ENCODE measurements at places on chromosomes 6 and 20.
A peak's percentile ranks its signal among the peaks of the same experiment; 100 is the strongest.

DNA sequence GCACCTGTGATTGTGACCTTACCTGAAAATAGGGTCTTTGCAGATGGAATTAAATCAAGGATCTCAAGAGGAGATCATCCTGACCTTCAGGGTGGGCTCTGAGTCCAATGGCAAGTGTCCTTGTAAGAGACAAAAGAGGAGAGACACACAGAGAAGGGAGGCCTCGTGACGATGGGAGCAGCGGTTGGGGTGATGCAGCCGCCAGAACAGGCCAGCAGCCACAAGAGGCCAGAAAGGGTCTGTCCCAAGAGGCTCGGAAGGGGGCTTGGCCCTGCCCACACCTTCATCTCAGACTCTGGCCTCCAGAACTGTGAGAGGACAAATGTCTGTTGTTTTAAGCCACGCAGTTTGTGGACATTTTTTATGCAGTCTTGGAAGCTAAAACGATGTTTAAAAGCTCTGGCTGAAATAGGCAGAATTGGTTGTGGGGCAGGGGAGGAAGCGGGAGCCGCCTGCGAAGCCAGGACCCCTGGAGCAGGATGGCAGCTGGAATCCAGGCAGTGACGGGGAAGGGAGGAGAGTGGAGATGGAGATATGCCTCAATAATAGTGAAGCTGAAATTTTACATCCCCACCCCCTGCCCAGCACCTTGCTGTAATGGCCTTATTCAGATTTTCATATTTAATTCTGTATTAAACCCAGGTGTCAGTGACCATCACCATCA lies 216.4 kb downstream of the ANKRD60 start:
- DNase-seq, result no peak

- DNase-seq, result no peak
Measured at GRCh38 chr20:12113468-12114371, 196.0 kb downstream of the BTBD3 start.

GRCh38 chr20:63498960-63499337 lies at the start of gene EEF1A2:
Gene EEF1A2, minus strand, starts transcription at chr20:63499083. Its CDS starts 1,320 bp downstream, at chr20:63497763.
- DNase-seq, result no peak

DNA sequence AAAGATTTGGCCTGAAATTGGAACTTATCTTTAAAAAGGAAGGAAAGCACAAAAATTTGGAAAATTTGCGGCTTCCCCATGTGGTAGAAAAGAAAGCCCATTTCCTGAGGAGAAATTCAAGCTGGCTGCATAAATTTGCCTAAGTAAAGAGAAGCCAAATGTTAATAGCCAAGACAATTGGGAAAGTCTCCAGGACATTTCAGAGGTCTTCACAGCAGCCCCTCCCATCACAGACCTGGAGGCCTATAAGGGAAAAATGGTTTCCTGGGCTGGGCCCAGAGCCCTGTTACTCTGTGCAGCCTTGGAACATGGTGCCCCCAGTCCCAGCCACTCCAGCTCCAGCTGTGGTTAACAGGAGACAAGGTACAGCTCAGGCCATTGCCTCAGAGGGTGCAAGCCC lies 736.5 kb downstream of the HACE1 start:
- no peak for DNase-seq

- DNase-seq, result no peak
Measured at GRCh38 chr6:17115251-17116116, 13.6 kb downstream of the STMND1 start.

- no peak for DNase-seq
Measured at GRCh38 chr6:128500014-128500413, 20.4 kb downstream of the PTPRK start.

DNA sequence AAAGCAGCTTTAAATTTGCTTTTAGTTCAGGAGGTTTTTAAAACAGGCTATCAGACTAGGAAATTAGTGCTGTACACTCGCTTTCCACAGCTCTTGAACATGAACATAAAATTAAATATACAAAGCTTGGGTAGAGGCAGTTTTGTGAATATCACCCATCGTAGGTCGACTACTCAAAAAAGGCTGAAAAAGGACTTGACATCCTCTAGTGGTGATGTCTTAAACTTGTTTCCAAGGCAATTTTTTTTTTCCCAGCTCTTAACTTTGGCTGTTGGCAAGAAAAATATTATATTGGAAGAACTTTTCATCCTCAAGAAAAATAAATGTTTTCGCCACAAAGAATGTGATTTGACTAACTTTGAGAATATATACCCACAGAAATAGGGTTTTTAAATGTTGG lies 2.9 kb downstream of the MAP7 start:
- peak; percentile 23 for DNase-seq

DNA sequence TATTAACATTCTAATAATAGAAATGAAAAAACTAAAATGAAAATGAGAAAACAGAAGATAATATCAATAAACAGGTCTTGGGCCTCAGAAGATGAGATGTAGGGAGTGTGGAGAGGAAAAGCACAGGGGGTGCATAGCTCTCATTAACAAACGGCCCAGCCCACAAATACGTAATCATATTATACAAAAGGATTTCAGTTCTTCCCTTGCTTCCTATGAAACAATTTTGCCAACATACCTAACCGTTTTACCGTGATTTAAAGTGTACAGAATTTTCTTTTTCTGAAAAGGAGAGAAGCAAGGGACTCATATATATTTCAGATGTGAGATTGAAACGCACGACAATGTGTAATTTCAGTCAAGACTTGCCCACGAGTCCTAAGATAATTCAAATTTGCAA lies 136.0 kb downstream of the HFE start:
- peak; percentile 23 for DNase-seq

DNA sequence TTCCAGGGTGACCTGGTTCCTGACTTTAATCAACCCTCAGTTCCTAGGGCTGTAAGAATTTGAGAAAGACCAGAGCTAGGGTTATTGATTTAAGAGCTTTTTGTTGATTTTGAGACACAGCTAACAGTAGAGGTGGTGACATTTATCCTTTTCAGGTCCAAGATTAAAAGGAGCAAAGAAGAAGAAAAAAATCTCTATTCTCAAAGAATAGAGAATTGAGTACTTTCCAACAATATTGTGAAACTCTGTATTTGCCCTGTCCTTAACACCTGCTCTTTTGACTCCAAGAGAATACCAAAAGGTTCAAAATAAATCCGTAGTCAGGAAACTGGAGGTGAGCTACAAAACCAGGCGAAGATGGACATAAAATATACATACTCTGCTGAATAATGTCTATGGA lies 7.3 kb downstream of the PAQR8 start:
- no peak for DNase-seq

DNA sequence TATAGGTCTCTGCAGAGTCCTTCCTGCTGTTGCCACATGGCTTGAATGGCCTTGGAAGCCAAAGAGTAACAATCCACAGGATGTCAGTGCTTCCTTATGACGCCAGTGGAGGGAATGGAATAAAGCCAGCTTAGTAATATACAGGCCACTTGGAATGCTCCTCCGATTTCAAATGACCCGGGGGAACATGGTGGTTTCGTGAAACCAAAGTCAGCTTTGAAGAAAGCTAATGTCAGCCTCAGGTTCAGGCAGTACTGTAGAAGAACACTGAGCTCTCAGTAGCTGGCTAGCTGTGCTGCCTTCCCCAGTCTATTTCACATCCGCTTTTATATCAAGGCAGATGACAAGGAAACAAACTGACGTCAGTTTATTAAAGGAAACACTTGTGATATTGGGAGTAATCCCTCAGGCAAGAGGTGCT lies 189.1 kb downstream of the DTNBP1 start:
- no peak for DNase-seq

- DNase-seq, result no peak
Measured at GRCh38 chr6:158431560-158431959, 119.3 kb downstream of the TULP4 start.

DNA sequence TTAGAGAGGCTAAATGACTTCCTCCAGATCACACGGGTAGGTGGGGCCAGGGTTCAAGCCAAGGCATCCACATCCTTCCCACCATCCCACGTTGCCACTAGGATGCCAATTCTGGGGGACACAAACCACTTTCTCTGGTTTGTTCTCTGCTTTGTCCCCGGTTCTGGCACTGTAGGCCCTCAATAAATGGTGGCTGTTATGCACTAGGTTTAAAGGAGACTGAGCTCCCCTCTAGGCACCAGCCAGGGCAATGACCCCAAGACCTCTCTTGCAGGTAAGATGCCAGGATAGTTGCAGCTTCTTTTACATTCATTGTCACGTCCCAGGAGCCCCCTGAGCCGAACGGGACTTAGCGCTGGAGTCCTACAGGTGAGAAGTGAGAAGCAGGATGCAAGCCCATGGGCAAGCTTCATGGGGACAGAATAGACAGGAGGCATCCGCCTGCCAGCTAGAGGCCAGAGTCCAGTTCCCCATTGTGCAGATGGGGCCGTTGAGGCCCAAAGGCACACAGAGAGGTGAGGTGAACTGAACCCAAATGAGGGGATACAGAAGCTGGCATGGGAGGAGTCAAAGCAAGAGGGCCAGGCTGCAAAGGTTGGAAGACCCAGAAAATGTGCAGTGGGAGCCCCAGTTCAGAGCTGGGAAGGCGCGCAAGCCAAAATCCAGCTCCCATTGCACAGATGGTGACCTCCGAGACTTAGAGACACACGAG lies 677 bp downstream of the PXMP4 start:
- DNase-seq, result no peak

- DNase-seq, result no peak
Measured at GRCh38 chr6:6409397-6410030, 89.1 kb upstream of the F13A1 start.

GRCh38 chr20:40682104-40682981 lies 6.7 kb downstream of the MAFB start:
- no peak for DNase-seq

DNA sequence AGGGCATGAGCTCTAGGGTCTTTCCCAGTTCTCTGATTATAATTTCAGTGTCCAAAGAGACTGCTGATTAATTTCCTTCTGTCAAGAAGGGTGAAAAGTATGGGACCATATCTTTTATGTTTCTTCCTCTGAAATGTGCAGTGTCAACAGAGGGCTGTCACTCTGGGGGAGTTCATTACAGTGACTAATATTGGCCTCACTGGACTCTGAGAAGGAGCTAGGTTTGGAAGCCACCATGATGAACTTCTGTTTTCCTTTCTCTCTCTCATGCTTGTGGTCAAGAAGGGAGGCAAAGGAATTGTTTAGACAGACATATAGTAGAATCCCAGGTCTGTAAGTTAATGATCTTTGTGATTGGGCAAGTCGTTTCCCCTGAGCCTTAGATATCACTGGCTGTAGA lies 41.8 kb upstream of the BMP6 start:
- DNase-seq, result no peak

GRCh38 chr6:13267142-13267651 lies 61.1 kb downstream of the TBC1D7 start:
- no peak for DNase-seq

GRCh38 chr6:20811109-20811761 lies 277.0 kb downstream of the CDKAL1 start:
- DNase-seq, result no peak

DNA sequence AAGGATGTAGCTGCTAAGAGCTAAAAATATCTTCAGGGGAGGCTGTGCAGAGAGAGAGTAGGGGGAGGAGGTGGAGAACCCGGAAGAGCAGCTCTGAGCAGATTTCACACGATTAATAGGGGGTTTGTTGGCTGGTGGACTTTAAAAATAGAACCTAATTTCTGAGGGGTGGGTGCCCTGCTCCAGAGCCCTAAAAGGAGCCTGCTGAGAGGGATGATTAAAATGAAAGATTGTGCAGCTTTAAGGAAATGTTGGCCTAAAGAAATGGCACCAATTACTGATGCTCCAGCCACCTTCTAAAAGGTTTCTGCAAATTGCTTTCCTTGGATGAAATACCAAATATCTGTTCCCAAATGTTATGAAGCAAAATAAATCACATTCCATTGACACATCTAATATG lies 202.8 kb upstream of the BTBD3 start:
- DNase-seq, result no peak

- DNase-seq, result no peak
Measured at GRCh38 chr20:58459058-58459750, 56.0 kb downstream of the APCDD1L start.

DNA sequence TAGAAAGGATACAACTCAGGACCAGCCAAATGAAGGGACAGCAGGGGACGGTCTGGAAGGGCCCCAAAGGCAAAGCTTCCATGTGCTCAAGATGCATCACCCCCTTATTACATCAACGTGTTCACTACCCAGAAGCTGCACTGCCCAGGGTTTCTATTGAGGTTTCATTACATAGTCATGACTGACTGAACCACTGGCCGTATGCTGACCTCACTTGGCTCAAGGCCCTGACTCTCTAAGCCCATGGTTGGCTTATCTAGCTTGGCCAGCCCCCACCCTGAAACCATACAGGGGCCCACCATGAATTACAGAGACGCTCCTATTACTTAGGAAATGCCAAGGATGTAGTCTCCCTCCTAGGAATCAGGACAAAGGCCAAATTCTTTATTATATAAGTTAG lies 179.4 kb downstream of the FOXC1 start:
- DNase-seq, result no peak

- DNase-seq, result no peak
Measured at GRCh38 chr6:26472549-26473290, 15.0 kb downstream of the BTN2A1 start.

DNA sequence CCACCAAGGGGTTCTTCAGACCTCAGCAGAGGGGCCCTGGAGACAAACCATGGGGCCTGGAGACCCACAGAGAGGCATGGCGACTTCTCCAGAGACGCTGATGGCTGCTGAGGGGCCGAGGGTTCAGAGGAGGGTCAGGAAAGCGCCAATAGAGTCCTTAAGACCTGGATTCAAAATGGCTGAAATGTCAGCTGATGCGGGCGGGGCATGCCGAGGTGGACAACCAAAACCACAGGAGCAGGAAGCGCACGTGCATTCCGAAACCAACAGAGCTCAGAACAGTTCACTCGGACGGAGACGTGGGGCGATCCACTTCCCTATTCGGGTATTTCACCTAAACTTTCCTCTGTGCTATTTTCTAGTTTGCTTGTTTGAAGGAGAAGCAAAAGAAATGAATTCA lies 99.9 kb upstream of the RIN2 start:
- DNase-seq, result no peak

DNA sequence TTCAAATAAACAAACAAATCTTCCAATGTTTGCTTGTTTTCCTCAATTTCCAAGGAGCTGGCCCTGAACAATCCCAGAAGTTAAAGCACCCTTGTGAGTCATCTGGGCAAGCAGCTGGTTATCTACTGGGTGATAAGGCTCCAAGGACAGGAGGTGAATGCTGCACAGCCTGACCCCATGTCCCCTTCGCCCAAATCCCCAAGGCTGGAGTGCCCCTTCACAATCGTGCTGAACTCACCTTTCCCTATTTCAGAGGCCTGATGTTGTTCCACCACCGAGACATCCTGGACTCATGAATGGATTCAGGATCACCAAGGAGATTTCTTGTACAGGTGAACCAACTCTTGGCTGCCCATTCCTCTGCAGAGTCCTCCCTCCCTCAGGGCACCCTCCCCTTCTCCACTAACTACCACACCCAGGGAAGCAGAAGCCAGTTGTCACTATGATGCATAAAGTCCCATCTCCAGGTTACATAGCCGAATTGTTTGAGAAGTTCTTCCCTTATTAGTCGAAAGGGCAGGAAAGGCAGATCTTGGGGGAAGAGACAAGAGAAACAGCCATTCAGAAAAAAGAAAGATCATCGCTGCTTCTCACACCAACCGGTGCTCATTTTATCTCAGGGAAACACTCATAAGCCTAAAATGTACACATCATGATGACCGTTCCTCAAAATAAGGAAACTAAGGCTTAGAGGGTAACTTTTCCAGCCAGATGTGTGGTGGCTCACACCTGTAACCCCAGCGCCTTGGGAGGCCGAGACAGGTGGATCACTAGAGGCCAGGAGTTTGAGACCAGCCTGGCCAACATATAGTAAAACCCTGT lies 138.8 kb upstream of the RREB1 start:
- DNase-seq, result no peak

- no peak for DNase-seq
Measured at GRCh38 chr6:72554761-72555221, 67.1 kb upstream of the KCNQ5 start.

Data from NCI-H1694 treated with DMSO at 0.1 percent for 48 hours (cell line).